ENCODE measurements at places on chromosomes 5 and 9.

DNA sequence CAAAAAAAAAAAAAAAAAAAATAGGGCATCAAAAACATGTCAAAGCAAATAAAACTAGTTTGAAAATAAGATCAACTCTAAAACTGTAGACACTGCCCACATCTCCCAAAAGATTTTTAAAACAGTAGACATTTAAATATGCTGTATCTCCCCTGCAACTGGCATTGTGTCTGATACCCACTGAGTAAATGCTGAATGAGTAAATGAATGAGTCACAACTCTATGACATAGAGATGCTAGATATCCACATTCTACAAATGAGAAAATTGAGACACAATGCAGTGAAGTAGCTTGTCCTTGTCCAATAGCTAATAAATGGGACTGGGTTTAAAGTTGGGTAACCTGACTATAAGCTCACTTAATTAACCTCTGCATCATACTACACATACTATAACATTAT, 14.1 kb upstream of the MAP1B start:
- no peak for DNase-seq

GRCh38 chr9:110189559-110190320, 18.2 kb downstream of the C9orf152 start:
- DNase-seq: no peak

DNA sequence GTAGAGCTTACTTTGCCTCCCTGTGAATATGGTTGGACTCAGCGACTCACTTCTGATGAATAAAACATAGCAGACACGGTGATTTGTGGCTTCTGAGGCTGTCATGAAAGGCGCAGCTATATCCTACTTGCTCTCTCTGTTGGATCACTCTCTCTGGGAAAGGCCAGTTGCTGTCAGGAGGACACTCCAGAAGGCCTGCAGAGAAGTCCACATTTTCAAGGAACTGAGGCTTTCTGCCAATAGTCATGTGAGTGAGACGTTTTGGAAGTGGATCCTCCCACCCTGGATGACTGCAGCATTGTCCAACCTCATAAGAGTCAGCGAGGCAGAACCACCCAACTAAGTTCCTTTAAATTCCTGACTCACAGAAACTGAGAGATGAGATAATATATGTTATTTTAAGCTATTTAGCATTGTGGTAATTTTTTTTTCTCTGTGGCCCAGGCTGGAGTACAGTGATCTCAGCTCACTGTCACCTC, 156.0 kb upstream of the MAST4 start:
- DNase-seq: no peak

DNA sequence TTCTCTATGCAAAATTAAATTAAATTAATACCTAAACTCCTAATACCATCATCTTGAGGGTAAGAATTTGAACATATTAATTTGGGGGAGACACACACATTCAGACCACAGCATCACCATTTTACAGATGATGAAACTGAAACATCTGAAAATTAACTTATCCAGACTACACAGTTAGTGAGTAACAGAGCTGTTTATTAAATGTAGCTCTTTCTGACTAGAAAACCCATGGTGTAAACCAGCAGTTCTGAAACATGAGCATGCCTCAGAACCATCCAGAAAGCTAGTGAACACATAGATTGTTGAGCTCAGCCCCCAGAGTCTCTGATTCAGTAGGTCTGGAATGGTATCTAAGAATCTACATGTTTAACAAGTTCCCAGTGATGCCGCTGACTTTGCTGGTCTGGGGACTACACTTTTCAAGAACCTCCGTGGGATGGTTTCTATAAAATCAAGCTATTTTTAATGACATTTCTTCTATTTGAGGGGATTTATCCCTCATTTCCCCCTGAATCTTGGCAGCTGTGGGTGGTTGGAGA, 113.5 kb downstream of the RORB start:
- DNase-seq: no peak

- no peak for DNase-seq
Observed at GRCh38 chr9:1916655-1917054, 98.5 kb upstream of the SMARCA2 start.

DNA sequence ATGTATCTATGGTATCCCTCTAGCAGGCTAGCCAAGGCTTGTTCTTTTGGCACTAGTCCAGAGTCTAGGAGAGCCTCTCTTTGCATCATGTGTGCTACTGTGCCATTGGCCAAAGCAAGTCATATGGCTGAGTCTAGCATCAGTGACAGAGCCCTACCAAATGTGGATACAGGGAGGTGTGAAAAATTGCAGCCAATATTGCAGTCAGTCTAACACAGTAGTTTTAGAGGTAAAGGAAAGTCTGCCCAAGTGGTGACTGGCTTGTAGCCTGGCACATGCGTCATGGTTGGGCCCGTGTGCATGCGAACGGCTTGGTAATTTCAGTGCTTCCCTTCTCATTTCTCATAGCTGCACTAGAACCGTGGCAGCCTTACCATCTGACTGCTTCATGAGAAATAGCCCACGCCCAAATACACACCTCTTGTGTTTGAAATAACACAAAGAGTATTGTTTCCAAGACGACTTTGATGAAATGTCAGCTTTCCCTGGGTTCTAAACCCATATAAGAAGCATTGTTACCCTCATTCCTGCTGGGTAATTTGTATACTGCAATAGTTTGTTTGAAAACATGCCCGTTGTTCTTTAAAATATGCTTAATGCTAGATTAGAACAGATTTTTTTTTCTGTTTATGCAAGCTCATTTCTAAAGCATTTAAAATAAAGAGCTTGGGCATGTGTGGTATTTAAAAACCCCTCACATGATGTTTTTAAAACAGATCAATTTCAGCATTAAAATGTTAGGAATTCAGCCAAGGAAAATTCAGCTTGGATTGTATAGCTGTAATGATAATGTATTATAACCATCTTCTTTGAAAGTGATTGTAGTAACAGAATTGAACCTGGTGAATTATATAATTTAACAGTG, 113.2 kb downstream of the TLE4 start:
- DNase-seq: no peak

GRCh38 chr5:145111420-145111819, 723.7 kb downstream of the PRELID2 start:
- no peak for DNase-seq

- no peak for DNase-seq
Observed at GRCh38 chr5:89008291-89008690, 125.3 kb upstream of the MEF2C start.

DNA sequence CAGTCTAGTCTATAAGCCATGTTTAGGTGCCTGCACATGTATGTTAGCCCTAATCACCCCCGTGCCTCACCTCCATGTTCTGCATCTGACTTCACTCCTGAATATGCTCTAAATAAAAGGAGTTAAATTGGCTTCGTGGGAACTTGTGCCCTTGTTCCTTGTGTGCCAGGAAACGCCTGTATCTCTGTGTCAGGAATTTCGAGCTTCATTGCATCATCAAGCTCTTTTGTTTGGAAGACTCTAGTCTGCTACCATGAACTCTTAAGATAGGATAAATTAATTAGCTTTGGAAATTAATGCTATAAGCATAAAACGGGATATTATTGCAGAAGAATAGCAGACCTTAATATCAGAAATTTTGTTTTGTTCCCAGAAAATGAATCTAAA, 99.2 kb downstream of the ADCY2 start:
- DNase-seq: no peak

- DNase-seq: no peak
Observed at GRCh38 chr9:131098391-131099101, 2.2 kb downstream of the AIF1L start.

DNA sequence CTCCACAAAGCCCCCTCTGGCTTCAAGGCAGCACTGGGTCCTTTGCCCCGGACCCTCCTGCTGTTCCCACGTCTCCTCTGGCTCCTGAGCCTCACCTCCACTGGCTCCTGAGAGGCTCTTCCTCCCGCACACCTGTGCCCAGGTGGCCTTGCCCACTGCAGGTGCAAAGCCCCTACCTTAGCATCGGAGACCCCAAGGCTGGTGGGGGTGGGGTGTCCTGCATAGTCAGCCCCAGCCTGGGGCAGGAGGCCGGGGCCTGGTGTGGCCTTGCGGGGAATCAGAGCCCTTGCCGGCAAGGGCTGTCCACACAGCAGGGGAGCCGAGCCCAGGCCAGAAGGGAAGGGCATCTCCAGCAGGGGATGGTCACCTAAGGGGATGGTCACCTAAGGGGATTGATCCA, 41.3 kb upstream of the CEP72 start:
- no peak for DNase-seq

GRCh38 chr5:169914766-169915165, 65.5 kb downstream of the INSYN2B start:
- DNase-seq: no peak

DNA sequence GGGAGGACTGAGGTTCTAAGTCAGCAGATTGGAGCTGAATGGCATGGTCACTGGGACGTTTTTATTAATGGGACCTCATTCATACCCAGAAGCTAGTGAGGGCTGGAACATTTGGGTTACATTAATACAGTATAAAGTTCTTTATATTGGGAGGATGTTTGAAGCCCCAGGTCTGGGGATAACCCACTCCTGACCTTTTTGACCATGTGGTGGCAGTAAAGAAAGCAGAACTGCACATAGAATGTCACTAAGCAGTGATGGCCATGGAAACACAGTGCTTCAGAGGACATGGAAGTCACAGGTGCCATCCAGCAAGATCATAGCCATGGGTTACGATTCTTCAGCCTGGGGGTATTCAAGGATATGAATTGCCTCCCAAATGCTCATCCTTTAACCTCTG, 176.0 kb downstream of the ATP10B start:
- no peak for DNase-seq

- DNase-seq: no peak
Observed at GRCh38 chr5:110751902-110752762, 13.3 kb downstream of the SLC25A46 start.

GRCh38 chr5:68953231-68953874, 140.5 kb upstream of the SLC30A5 start:
- DNase-seq: no peak

DNA sequence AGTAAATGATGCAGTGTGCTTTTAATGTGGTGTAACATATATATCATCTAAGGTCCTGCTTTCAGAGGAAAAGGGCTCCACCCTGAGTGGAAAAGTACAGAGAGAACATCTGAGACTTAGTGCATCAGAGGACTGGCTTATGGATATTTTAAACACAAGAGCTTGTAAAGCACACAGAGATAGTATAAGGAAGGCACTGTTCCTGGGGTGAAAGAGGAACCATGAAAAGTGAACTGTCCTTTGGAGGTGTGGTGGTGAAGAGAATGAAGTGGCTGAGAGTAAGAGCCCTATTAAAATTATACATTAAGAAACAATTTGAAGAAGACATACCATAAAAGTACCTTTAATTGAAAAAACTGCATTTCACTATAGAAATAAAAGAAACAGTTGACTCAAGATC, 68.9 kb downstream of the CSF2 start:
- no peak for DNase-seq

DNA sequence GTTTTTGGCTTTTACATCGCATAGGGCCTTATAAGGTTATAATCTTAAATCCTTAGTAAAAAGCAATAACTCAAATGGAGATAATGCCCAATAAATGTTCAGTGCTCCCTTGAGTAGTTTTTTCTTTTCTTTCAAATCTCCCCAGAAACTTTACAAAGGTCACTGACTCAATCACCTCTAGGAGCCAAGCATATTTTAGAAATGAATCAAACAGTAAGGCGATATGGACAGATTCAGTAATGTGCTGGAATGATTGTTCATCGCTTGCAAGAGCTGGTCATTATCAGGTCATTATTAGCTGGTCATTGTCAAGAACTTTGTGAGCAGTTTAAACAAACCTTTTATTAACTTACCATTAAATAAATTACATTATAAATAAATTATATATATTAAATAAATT, 130.4 kb upstream of the SLIT3 start:
- DNase-seq: no peak

GRCh38 chr5:153558957-153559356, 68.5 kb downstream of the GRIA1 start:
- DNase-seq: no peak

DNA sequence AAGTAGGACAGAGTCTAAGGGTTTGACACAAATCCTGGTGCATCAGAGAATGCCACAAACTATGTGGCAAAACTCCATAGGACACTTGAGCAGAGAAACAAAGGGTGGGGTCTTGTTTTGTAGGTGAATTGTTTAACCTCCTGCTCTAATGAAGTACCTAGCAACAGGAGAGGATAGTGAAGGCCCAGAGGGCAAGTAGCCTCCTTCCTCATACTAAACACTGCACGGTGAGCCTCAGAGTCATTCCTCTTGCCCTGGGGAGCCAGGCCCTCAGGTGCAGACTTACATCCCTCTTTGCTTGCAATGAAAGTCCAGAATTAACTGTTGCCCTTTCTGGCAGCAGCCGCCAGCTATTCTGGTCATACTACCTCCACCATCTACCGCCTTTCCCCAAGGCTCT, 166.1 kb downstream of the DROSHA start:
- DNase-seq: no peak

GRCh38 chr9:127945942-127946341, 8.3 kb upstream of the DPM2 start:
- no peak for DNase-seq

GRCh38 chr5:1883120-1883924, 597 bp upstream of the IRX4 start:
- DNase-seq: no peak
